ENCODE measurements at places on chromosomes 1 and 21.

- no peak for DNase-seq
Observed at GRCh38 chr1:169964206-169964605, 70.5 kb upstream of the SCYL3 start.

DNA sequence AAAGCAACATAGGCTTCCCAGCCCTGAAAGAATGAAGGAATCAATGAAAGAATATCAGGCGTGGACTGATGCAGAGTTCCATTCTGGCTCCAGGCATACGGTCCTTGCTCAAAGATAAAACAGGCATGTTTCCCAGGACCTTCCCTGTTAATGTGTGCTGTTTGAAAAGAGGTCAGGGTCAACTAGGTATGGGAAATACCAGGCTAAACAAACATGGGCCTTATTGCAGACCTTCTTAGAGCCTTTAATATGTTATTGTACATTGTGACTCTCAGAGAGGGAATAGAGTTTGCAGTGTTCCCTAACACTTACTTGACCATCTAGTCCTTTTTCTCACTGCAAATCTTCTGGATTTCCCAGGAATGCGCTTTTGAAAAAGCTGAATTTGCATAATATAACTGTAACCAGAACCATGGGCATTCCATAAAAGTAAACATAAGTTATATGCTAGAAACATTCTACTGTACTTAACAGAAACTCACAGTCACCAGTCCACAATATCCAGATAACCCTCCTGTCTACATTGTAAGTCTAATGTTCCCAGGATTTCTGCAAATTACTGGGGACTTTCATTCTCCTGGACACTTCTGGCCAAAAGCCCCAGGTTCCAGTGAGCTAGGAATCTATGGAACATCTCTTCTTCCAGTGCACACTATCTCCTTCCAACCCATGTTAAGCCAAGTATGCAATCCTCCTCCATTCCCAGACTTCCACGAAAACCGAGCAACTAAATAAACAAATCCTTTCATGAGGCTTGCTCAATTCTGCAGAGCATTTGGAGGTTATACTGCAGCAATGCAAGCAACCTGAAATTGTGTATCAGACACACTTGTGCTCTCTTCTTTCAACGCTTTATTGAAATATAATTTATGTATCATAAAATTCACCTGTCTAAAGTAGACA, 486.6 kb downstream of the SETD4 start:
- no peak for DNase-seq

GRCh38 chr1:234079896-234080295, 175.4 kb downstream of the SLC35F3 start:
- DNase-seq, result no peak

DNA sequence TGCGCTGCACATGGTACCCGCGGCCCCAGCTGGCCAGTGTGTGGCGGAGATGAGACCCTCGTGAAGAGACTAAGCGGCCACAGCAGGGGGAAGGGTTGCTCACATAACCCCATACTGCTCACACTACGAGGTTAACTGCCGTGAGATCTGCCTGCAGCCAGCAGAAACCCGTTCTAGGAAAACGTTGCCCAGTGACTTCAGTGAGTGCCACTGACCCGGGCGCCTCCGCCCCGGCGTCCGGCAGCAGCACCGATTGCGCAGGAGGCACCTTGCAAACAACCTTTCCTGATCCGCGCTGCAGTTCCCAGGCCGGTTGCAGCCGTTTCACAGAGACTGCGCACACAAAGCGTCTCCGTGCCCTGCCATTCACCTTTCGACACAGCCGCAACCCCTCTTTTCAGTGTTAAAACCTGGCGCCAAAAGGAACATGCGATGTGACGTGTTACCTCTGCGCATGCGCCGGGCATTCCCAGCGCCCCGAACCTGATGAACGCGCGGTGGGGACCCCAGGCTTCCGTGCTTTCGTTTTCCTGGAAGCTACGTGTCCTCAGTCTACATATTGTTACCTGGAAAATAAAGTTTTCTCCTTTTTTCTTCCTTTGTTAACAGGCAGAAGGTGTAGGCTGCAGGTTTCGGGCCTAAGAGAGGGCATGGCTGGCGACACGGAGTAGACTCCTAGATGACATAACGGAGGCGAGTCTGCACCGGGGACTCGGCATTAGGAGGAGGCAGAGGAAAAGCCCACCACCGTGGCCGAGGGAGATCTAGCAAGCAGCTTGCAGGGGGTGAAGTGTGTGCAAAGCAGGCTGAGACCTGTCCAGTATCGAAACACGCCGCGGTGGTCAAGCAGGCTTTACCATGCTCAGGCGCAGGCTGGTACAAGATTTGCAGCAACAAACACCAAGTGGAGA, 8.9 kb downstream of the VPS26C start:
- DNase-seq, result peak; percentile 44

DNA sequence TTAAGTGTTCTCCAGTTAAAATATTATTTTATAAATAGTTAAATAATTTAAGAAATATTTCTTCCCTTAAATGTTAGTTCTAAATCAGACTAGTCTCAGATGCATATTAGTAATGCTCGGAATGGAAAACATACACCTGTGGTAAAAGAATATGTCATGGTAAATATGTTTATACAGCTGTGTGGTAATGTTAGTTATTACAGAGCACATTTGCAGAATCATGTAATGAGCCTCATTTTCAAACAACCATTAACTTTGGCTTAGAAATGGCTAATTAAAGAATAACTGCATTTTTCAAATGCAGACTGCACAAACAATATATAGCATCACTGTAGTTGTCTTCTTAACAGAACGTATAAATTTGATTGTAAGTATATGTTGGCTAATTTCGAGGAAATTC, 90.3 kb downstream of the DISP1 start:
- peak; percentile 80 for DNase-seq

All from NCI-H1436 (cell line).